ENCODE measurements at places on chromosomes 6 and 20.

GRCh38 chr6:47137073-47137472 is 94.9 kb upstream of the ADGRF1 start:
- DNase-seq = no peak

DNA sequence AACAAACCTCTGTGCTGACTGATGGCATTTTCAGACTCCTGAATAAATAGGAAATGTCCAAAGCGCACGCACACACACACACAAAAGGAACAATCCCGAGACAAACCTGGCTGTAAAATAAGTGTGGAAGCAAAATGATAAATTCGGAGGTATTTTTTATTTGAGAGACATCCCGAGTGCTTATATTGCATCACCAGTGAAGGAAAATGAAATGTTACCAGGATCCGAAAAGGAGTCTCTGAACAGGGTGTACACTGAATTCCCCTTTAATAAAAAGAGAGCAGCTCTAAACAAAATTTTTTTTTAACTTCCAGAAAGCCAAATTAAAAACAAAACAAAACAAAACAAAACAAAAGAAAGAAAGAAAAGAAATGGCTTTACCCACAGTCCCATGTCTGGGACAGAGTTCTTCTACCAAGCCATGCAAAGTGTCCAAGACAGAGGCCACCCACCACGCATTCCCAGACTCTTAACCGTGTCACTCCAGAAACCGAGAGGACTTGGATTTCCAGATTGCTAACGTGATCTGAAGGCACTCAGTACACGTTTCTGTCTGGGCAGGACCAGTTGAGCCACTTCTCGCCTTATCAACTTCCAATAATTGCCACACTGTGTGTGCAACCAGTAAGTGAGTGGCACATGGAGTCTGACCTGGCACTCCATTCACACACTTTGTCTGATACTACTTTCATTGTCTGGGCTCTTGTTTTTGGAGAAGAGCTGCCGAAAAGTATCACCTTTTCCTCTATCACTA is 817 bp downstream of the ME1 start:
- peak; percentile 72 for DNase-seq

DNA sequence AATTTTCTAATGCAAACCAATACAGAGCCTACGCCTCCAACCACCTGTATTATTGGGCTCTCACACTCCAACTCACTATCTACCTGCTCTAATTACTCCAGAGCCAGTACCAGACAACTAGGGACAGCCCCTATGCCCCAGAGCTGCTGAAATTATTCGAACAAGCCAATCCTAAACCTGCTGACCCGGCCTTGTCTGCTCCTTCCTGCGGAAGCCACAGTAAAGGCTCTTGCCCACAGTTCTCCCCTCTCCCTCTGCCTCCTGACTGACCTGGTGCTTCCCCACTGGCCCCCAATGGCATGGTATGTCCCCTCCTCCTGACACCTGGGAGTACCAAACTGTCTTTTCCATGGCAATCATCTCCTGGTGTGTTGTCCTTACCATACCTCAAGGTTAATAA is 4.1 kb upstream of the TOX2 start:
- no peak for DNase-seq

GRCh38 chr20:32509639-32510066 is 75.5 kb downstream of the NOL4L start:
- no peak for DNase-seq

GRCh38 chr20:53739799-53740785 is 146.5 kb upstream of the ZNF217 start:
- DNase-seq = peak; percentile 67

- DNase-seq = no peak
Observed at GRCh38 chr6:137982418-137983189, 115.5 kb downstream of the TNFAIP3 start.

DNA sequence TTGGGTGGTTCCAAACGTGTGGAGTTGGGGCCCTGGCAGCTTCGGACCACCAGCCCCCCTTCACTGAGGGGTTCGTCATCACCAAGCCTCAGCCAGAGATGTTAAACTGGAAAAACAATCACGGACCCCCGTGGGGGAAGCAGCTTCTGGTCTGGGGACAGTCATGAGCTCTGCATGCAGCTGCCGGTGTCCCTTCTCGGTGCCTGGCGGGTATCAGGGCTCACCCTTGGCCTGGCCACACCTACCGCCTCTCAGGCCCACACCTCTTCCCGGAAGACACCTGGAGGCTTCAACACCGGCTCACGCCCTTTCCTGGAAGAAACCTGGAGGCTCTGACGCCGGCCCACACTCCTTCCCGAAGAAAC is 77.8 kb upstream of the BHLHE23 start:
- DNase-seq = no peak

DNA sequence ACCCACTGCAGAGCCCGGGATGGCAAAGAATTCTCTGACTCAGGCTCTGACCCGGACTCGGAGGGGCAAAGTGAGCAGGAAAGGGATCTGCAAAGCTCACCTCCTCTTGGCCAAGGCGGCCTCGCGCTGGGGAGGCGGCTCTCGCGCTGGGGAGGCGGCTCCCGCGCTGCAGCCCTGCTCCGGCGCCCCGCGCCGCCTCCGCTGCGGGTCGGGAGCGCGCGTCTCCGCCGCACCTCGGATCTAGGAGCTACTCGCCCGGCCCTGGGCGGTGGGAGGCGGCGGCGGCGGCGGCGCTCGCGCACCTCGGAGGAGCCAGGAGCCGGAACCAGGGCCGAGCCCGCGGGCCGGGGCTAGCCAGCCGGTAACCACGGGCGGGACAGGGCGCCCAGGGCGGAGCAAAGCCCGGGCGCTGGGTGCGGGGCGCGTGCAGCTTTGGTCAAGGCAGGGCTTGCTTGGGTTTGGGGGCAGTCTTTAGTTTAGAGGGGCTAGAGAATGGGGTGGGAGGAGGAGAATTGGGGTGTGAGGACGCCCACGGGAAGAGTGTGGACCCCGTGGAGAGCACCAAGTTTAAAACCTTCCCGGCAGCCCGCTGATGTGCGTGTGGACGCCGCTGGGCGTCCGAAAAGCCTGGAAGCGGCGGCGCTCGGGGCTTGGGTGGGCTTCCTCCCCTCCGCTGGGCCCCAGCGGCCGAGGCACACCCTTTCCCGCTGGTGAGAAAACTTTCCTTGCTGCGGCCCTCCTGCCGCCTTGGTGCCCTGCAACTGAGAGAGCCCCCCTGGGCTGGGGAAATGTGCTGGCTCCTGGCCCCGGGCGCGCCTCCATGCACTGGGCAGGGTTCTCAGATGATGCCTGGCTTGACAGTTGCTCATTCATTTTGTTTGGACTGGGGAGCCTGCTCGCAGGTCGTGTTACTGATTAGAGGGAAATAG is at the start of gene MRAP2:
TSS of gene MRAP2 (plus strand) at position 250 of the 929 bp plus-strand sequence. CDS start 21,547 bp downstream, outside the sequence.
- peak; percentile 68 for DNase-seq

GRCh38 chr6:107536180-107536961 is 46.5 kb downstream of the SOBP start:
- peak; percentile 70 for DNase-seq

- DNase-seq = no peak
Observed at GRCh38 chr6:36539814-36540568, 7.3 kb downstream of the STK38 start.

DNA sequence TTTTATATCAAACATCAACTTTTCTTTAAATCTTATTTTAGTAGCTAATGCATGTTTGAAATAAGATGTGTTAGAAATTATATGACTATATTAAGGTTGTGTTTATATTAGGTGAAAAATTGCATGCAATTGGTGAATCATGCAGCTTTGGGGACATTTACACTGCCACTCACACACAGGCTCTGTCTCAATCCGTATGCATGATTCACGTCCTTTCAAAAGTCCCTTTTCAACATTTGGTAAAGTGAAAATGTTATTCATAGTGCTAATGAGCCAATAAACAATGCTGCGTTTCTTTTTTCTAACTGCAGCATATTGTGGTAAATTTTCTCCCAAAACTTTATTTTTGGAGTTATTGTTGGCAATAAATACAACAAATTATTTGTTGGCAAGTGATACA is 198.0 kb downstream of the FUT9 start:
- no peak for DNase-seq

DNA sequence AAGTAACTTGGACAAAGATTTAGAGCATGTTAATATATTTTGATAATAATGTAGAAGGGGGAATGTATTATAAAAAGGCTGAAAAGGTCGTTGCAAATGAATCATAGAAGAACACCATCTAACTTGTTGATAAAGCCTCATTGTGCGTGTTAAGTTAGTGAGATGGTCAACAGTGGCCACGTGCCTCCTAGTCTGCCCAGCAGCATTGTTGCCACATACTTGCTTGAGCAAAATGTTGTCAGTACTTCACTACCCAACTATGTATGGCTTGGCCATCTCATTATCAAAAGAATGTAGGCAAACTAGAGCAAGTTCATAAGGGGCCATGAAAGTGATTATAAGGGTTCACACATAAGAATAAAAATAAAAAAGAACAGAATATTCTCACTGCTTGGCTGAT is 84.6 kb downstream of the PHACTR1 start:
- no peak for DNase-seq

DNA sequence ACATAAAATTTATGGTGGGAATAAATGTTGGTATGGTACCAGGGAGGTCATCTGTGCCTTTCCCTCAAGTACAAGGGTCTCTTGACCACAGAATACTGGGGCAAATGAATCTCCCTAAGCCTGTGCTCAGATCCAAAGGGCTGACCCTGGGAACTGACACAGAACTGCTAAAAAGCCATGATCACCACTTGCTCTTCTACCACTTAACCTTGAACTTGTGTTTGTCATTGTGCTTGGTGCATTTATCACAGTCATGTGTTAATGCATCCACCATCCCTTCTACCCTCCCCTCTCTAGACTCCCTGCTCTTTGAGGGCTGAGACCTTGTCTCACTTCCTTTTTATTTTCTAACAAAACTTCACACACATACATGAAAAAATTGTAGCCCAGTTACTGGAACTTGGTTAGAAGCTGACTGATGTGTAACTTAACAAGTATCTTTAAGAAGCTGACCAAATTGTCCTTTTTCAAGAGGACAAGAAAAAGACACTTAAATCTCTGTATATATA is 46.1 kb upstream of the PBOV1 start:
- DNase-seq = no peak

DNA sequence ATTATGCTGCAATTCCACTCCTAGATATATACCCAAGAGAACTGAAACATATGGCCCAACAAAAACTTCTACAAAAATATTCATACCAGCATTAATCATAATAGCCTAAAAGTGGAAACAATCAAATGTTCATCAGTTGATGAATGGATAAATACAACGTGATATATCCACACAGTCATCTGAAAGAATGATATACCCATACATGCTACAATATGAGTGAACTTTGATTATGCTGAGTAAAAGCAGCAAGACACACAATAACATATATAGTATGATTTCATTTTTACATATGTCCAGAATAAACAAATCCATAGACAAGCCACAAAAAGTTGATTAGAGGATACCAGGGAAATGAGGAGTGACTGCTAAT is 30.7 kb downstream of the CDK19 start:
- no peak for DNase-seq

- DNase-seq = no peak
Observed at GRCh38 chr20:5282561-5282960, 34.2 kb downstream of the PROKR2 start.

DNA sequence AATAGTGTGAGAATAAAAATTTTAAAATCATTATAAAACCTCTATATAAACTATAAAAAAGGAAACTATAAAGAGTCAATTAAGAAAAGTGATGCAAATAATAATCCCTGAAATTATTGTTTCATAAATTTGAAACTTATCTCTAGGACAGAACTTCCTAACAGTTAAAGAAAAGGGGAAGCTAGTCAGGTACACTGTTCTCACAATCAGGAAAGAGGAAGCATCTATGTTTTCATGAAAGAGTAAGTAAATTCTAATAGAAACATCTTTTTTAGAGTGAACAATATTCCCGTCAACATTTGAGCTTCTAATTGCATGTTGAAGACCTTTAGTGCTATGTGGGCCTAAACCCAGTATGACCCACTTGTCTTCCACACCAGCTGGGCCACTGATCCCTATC is 1.2 kb upstream of the ADGRF1 start:
- DNase-seq = no peak

GRCh38 chr6:34585512-34586061 is 29.5 kb upstream of the SPDEF start:
- DNase-seq = no peak

DNA sequence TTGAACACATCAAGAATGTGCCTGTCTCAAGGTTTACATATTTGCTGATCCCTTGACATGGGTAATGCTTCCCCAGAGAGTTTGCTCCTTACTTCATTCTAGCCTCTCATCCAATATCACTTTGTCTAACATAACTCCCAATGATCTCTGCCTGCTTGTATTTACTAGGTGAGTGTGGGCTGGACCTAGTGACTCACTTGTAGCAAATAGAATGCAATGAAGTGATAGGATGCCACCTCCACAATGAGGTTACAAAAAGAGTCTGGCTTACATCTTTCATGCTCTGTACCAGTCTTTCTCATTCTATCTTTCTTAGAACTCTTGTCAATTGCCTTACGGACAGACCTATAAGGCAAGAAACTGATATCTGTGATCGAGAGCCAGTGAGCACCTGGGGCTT is 44.9 kb upstream of the TMEM200A start:
- no peak for DNase-seq

- no peak for DNase-seq
Observed at GRCh38 chr20:13554706-13555105, 84.0 kb downstream of the TASP1 start.

DNA sequence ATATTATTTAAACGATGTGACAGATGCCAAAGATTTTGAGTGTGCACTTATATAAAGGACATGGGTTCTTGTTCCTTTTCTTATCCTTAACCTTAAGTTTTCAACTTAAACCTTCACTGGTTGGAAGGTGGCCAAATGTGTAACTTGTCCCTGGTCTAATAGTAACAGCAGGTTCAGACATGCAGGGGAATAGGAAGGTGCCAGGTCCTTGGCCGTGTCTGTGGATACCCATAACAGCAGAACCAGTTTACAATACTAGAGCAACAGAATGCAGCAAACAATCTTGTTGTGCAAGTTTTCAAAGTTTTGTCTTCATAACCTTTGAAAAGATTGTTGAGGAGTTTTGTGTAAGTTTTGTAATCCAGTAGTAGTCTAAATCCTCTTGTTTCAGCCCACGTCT is 4.4 kb downstream of the MYB start:
- peak; percentile 37 for DNase-seq

- peak; percentile 27 for DNase-seq
Observed at GRCh38 chr20:19275630-19276071, 63.2 kb downstream of the SLC24A3 start.

DNA sequence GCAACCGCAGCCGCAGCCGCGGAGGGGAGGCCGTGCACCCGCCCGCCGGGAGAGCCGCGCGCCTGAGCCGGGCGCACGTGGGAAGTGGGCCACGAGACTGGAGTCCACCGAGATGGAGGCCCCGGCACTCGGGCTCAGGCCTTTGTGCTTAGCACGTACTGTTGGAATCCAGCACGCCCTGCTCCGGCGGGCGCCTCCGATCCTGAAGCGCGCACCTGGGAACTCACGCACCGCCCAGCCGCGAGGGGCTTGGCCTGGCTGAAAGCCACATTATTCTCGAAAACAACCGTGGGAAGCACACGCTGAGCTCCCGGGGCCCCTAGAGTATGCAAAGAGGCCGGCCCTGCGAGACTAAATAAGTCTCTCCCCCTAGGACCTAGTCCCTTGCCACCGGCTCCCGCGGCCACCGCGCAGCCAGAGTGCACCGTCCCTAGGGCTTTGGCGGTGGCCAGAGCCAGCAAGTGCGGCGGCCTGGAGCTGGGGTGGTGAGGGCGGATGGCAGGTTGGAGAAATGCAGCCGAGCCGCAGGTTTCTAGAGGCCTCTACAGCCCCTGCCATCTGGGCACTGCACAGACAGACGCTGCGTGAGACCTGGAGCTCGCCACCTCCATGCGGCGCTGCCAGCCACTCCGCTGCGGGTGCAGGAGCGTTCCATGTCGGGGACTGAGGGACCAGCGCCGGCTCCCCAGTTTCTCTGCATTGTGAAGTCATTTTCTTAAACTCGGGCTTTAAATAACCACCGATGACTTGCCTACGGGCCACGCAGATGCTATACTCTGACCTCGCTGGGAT is 42.0 kb upstream of the LY86 start:
- peak; percentile 73 for DNase-seq

All from NCI-H1417 (cell line).